ENCODE measurements at places on chromosomes 7 and 10.
A peak's percentile ranks its signal among the peaks of the same experiment; 100 is the strongest.

DNA sequence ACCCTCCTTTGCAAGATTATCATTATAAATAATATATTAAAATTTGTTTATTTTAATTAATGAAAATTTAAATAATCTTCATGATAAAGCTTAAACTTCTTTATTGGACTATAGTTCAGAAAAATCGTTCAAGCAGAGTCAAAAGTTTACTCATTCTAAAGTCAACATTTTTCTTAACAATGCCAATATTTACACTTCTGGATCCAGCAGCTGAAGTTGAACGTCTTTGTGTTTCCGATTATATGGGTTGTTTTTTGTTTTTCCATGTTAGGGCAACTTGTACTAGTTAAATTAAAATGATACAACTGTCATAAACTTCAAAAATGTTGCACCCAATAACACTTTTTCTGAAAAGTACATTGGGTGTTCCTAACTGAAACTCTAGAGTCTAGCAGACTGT is 43.8 kb downstream of the GRB10 start:
- no peak for DNase-seq

GRCh38 chr7:68224041-68224741 is 1227.6 kb downstream of the TYW1 start:
- no peak for DNase-seq

DNA sequence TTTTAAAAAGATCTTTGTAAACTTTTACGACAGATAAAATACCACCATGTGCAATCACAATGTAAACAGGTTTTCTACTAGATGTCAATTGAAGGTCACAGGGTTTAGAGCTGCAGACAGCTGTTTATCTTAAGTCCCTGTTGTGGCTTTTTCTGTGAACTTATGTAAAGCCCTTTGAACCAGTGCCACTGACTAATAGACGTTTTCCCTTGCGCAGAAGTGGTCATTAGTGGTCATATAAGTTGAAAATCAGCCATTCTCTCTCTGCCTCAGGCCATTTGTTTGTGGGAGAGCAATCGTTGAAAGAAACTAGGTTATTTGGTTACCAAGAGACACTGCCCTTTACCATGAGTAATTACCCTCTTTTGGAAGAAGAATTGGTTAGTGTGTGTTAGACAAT is 23.9 kb downstream of the CACNB2 start:
- no peak for DNase-seq

- DNase-seq: no peak
Observed at GRCh38 chr10:62095181-62096122, 173.2 kb downstream of the RTKN2 start.

- no peak for DNase-seq
Observed at GRCh38 chr7:87420173-87420572, 55.3 kb downstream of the ABCB4 start.

DNA sequence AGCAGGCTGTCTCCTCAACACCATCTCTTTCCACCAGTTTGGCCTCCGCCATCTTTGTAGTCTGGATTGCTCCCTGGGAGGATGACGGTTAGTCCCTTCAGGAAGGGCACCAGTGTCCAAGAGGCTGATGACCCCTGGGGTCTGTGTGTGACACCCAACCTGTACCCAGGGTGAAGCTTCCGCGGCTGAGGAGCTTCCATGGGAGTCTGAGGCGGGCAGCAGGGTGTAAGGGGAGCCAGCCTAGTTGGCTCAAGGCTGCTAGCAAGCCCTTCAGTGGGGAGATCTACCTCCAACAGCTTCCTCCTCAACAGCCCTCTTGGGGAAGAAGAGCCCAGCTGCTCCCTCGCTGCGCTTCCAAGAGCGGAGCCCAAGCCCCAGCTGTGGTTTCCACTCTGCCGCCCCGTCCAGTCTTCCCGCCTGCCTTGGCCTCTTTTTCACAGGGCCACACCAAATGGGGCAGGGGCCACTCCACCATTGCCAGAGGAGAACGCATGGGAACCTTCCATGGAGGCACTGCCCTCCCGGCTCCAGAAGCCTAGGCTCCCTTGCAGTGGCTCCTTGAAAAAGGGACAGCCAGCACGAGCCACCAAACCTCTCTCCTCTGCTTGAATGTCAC is 57.4 kb downstream of the TMEM209 start:
- no peak for DNase-seq

DNA sequence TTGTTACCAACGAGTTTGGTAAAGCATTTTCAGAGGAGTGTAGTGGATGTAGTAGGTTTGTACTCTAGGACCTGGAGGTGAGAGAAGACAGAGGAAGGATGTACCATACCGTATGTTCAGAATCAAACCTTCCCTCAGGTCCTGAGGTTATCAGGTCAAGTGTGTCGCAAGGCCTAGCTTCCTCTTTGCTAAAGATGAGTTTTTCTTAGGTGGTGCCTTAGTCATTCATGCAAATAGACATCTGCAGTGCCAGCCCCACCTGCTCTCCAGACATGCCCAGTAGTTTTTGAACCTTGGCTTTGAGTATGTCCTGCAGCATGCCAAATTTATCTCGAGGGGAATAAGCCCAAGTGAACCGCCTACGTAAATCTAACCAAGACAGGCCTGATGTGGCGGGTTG is 71.3 kb downstream of the HDAC9 start:
- DNase-seq: no peak

DNA sequence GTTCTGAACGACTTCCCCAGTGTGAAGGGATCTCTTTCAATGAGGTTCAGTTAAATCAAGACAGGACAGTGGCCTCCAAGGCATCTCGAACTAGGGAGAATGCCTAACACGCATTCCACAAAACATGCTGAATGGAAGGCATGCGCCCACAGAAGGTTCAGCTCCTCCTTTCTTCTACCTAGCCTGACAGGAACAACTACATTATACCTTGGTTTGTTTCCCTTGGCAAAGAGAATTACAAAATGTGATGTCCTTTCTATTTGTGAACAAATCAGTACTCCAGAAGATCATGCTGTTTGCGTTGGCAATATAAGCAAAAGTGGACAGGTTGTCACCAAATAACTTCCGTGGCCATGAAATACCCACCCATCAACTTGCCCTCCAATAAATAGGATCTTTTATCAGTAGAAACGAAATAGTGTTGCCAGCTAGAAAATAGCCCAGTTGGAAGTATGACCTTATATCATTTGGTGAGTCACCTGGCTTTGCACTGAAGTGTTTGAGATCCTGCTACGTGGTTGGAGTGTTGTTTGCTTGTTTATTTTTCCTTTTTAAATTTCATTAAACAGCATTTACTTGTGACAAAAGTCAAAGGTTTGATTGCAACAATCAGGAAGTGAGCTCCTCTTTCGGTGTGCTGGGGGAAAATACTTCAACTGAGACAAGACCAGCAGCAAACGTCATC is 117.0 kb upstream of the FAM204A start:
- no peak for DNase-seq

DNA sequence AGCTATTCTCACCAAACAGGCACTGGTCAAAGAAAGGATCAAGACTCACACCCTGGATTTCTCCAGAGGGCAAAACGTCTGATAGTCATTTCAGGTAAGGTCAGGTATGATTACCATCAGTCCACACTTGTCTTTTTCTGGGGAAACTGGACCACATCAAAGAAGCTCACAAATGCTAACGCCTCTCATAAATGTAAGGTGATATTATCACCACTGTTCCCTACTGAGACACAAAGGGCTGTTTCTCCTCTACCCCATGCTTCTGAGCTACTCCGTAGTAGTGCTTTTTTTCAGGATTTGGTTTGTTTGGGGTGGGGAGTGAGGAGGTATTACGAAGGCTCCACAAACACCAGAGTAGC is 51.6 kb downstream of the CREB3L2 start:
- DNase-seq: no peak

DNA sequence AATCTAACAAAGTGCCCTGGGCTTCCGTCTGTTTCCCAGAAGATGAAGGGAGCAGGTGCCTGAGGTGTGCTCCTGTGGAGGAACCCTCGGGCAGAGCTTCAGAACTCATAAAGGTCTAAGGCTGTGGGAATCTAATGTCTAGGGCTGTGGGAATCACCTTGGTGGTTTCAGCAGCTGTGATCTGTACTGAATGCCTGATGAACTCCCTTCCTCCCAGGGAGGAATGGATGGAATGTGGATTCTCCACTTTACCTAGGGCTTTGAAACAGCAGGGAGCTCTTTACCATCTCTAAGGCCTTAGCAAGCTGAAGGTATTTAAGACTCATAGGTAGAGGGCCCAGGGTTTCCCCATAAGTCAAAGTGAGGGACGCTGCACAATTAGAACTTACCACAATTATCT is 36.0 kb upstream of the SEMA3E start:
- DNase-seq: no peak

DNA sequence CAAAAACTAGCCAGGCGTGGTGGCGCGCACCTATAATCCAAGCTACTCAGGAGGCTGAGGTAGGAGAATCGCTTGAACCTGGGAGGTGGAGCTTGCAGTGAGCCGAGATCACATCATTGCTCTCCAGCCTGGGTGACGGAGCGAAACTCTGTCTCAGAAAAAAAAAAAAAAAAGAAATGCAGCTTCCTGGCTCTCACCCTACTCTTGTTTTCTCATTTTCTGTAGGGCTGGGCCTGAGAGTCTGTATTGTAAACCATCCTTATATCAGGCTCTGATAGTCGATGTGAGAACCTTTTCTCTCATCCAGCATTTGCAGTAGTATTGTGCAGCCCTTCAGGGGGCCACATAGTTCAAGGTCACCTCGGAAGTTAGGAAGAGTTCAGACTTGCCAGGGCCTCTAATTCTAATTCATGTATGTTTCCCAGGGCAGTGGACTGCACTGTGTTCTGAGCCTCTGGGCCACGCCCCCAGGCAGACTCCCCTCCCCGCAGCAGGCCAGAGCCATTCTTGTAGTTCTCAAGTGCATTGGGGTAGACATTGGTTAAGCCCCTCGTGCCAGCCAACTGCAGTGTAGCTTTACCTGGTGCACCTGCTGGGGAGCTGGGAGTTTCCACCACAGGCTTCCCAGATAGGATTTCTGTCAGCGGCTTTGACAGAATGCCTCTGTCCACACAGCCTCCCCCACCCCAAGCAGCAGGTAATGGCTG is 38.3 kb upstream of the PDCD4 start:
- DNase-seq: no peak

DNA sequence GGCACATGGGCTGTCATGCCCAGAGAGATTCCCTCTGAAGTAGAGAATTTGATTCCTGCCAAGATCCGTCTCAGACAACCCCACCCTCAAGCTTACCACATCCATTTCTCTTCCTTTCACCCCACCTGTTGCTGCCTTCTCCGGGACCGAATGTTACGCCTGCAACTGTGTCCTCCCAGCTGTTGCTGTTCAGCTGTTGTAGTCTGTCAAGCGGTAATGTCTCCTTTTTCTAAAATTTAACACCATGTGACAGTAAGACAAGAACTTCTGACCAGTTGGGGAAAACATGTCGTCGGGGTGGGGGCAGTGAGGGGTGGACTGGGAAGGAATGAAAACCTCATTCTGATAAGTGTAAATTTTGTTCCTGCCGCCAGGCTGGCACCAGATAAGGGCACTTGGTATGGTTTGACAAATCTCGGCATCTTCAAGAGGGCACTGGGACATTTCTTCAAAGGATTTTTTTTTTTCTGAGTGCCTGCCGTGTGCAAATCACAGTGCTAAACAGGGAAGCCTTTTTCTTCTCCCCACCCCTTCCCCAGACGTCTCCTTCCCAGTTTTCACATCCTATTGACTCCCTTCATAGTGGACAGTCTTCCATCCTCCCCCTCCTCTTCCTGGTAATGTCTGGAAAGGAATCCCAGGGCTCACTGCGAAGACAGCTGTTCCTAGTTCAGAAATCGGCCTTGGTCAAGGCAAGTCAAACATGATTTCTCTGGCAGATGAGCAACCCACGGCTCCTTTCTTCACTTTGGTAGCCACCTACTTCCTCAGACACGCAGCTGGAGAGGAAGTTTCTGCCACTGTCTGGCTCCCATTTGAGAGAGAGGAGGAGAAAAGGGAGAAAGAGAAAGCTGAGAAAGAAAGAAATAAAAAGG is 5.0 kb upstream of the CELF2 start:
- no peak for DNase-seq

DNA sequence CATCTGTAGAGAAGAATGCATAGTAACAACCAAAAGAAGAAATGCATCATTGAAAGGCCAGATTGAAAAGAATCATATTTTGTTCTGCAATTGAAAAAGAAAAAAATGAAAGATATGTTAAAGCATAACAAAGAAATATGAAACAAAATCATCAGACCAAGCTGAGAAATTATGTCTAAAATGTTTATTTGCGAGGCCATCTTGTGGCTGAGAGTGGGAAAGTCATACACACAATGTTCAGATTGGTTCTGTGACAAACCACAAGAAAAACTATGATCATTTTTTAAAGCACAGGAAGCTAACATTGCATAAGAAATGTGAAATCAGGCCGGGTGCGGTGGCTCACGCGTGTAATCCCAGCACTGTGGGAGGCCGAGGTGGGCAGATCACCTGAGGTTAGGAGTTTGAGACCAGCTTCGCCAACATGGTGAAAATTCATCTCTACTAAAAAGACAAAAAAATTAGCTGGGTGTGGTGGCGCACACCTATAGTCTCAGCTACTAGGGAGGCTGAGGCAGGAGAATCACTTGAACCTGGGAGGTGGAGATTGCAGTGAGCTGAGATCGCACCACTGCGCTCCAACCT is 36.6 kb downstream of the ABCB5 start:
- no peak for DNase-seq

DNA sequence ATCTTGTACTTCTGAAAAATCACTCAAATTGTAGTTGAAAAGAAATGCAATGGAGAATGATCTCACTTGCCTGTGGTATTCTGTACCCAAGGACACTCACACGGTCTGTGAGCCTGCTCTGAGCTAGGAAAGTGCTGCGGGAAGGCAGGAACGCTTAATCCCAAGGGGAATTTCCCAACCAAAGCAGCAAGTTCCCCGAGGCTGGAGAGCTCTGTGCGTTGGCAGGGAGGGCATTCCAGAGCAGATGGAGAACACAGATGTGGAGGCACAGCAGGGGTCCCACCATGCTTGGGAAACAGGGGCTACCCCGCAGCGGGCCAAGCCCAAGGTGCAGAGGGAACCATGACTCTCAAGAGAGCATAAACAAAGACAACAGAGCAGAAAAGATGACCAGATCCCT is 13.6 kb downstream of the SVIL start:
- DNase-seq: no peak

DNA sequence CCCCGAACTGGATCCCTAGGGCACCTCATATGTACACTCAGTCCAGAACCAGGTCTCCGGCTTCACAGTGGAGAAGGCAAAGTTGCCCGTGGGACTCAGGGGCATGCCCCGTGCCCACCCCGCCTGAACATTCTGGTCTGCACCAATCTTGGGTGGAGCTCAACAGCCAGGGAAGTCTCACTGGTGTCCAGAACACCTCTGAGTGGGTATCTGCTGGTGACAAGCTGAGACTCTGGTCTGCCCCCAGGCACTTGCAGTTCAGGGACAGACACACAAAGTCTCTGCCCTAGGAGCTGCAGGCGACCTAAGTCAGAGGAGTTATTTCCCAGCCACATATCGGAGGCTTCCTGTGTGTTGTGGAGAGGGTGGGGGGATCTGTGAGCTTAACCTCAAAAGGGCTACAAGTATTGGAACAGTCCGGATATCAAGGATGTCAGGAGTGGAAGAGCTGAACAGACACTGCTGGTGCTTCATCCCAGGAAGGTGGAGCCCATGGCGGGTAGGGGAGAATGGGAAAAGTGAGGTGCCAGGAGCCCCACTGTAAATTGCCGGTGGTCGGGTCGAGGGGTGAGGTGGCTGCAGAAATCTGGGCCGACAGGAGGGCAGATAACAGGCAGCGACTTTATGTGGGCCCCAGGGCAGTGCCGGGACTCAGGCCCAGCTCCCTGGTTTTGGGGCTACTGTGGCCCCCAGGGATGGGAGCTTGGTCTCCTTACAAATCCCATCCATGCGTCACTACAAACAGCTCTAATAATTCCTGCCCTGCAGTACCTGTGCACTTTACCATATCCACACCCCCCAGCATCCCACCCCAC is 8.6 kb upstream of the TLX1 start:
- DNase-seq: no peak

- DNase-seq: no peak
Observed at GRCh38 chr10:129883626-129884397, 80.3 kb downstream of the EBF3 start.

GRCh38 chr10:119575506-119575905 is 21.3 kb downstream of the TIAL1 start:
- peak; percentile 27 for DNase-seq
